Femur (tissue), 1 donor: ENCODE measurements at places on chromosomes 5 and 9.

DNA sequence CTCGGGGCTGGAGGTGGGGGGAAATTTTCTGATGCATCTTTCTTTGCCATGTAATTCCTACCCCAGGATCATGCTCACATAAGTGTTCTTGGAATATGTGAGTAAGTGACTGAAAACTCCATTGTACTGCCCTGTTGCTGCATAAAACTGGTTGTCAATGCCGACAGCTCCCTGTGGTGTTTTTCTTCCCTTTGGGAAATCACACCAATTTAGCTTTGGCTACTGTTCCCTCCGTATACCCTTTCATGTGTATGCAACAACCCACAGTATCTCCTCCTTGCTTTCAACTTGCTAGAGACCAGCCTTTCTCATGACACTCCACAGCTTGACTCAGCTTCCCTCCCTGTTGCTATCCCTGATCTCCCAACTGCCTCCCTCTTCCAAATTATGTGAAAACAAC, 240.6 kb downstream of the TRIM32 start:
- no peak for DNase-seq

- DNase-seq, result peak; percentile 73
Measured at GRCh38 chr5:151126199-151126645, 31.4 kb downstream of the ANXA6 start.

DNA sequence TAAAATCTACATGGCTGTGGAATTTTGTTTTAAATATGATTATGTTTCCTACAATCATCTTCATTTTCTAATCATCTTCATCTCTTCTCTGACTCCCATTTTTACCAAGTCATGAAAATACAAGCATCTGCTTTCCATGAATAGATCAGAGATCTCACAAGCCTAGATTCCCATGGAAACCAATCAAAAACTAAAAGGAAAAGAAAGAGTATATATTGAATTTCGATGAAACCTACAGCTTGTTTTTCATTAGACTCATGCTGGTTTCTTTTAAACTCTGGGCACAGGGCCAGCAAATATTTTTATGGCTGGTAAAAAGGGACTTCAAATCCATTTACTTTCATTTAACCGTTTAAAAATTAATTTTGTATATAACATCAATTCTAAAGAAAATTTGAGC, 51.2 kb downstream of the INVS start:
- peak; percentile 23 for DNase-seq

- no peak for DNase-seq
Measured at GRCh38 chr9:127066060-127066850, 56.2 kb downstream of the ANGPTL2 start.

DNA sequence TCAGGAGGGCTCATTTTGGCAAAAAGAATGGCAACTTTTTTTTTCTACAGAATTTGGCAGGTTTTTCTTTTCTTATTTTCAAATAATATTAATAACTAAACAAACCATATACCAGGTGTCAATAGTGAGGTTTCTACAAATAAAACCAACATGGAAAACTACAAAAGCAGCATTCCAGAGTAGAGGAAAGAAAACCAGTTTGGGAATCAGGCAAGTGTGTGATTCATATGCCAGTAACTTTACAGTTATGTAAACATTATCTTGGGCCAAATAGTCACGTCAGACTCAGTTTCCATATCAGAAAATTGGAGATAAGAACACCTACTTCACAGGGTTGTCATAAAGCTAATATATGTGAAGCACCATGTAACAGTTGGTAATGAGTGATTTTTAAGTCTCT, 51.7 kb downstream of the FBXW11 start:
- no peak for DNase-seq

GRCh38 chr5:36392186-36392585, 90.5 kb upstream of the RANBP3L start:
- DNase-seq, result no peak

DNA sequence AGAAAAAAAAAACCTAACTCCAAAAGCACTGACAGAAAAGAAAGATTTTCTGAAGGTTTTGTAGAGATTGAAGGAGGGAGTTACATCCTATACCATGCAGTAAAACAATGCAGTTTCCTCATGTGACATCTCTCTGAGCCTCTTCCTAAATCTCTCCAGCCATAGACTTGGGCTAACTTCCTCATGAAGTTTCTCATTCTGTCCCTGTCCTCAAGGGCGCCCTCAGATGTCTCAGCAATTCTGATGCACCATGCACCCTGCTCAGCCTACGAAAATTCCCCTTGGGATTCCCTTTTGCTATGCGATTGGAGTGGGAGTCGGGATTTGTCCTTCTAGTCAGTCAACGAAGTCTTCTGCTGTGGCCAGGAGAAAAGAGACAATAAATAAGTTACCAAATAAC, 68.9 kb downstream of the FAT2 start:
- DNase-seq, result no peak

DNA sequence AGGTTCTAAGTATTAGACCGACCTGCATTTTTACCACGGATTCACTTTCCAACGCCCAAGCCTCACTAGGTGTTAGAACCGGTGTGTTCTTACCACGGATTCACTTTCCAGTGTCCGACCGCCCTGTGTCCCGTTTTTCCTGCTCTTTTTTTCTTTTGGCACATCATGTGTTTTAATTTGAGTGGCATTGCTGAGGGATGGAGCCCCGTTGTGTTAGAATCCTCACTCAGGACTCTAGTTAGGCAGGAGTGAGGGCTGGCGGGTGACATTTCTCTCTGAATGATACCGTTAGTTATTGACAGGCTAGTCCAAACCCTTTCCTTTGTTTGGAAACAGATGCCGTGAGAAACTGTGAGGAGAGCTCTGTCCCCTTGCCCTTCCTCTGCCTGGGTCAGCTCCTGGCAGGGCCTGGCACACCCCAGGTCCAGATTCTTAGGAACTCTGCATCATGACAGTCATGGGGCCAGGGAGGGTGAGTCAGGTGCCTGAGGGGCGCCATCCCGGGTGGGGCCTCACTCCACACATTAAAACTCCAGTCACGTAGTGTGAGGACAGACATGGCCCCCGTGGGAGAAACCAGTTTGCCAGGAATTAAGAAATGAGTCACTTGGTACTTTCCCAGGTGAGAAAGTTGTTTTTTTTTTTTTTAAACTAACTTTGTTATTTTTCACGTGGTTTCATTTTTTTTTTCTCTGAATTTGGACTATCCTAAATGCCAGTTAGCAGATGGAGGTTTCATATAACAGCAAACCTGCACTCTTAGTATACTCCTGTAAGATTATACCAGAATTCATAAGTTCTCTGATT, 15.8 kb downstream of the EXOC3 start:
- peak; percentile 13 for DNase-seq

DNA sequence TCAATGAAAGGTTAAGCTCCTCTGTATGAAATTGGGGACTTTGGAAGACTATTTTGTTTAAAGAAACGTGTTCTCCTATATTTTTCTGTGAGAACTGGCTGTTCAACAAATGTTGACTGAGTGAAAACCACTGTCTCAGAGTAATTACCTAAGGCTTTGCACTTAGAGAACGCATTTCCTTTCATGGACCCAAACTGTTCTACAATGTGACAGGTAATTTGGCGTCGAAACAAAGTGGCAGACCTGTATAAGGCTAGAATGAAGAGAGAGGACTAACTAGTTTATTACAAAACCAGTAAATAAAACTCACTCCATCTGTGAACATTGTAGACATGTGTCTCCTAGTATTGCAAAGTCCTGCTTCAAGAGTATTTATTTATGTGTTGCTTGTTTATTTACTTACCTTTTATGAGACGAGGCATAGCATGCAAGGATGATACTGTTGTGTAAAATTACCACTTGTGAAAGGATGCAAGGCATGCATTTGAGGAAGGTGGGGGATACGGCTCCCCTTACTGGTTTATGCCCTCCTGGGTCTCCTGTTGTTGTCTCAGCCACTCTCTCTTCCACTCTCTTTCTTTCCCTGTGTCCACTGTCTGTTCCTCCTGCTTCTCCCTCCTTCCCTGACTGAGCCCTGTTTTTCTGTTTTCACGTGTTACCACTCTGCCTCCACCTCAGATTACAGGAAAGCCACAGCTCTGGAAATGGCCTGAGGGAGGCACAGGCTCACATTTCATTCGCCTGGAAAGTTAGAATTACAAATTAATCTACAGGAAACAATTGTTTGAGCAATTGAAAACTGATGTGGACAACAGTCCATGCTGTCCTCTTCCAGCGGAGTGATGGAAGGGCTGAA, 444.0 kb upstream of the ZNF608 start:
- no peak for DNase-seq

GRCh38 chr5:66959653-66960052, 236.9 kb downstream of the CD180 start:
- no peak for DNase-seq

DNA sequence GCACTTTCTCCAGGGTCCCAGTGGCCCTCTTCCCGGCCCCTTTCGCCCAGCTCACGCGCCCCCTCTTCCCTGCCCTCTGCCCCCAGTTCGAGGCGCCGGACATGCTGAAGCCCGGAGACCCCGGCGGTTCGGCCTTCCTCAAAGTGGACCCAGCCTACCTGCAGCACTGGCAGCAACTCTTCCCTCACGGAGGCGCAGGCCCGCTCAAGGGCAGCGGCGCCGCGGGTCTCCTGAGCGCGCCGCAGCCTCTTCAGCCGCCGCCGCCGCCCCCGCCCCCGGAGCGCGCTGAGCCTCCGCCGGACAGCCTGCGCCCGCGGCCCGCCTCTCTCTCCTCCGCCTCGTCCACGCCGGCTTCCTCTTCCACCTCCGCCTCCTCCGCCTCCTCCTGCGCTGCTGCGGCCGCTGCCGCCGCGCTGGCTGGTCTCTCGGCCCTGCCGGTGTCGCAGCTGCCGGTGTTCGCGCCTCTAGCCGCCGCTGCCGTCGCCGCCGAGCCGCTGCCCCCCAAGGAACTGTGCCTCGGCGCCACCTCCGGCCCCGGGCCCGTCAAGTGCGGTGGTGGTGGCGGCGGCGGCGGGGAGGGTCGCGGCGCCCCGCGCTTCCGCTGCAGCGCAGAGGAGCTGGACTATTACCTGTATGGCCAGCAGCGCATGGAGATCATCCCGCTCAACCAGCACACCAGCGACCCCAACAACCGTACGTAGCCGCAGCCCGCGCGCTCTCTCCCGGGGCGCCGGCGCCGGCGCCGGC, 1.0 kb downstream of the PRDM6 start:
- peak; percentile 63 for DNase-seq

DNA sequence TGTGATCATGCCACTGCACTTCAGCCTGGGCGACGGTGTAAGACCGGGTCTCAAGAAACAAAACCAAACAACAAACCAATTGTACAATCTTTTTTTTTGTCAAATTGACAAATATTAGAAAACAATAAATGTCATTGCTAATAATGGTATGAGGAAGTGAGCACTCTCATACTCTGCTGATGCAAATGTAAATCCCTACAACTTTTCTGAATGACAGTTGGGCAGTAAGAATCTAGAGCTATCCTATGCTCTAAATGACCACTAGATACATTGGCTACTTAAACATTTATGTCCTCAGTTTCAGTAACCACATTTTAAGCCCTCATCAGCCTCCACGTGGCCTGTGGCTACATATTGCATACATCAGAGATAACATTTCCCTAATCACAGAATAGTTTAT, 256.2 kb downstream of the FER start:
- DNase-seq, result no peak

GRCh38 chr5:179195561-179196404, 135.6 kb downstream of the ZNF354C start:
- no peak for DNase-seq

GRCh38 chr5:86917117-86917579, 299.4 kb downstream of the COX7C start:
- peak; percentile 20 for DNase-seq

DNA sequence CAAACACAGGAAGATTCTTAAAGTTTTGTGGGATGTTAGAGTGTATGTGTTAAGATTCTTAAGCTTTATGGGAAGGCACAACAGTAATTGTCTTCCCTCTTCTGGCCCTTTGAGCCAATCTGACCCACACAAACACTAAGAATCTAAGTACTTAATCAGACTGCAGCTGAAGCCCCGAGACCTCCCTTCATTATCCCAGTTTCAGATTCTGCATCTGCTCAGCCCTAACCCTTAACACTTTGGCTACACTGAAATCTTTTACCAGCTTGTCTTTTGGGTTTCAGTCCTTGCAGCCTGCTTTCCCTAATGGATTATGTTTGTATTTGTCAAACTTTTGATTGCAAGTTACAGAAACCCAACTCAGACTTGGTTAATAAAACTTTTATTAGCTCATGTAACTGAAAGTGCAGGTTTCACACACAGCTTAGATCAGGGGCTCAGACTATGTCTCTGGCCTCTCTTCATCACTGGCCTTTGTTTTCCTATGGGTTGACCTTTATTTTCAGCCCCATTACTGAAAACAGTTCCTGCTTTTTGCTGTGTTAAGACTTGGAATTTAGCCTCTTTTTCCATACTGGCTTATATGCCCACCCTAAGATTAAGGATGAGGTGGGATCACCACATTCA, 71.5 kb downstream of the COX7C start:
- DNase-seq, result no peak

- DNase-seq, result no peak
Measured at GRCh38 chr9:85742597-85742936, 813 bp upstream of the AGTPBP1 start.

DNA sequence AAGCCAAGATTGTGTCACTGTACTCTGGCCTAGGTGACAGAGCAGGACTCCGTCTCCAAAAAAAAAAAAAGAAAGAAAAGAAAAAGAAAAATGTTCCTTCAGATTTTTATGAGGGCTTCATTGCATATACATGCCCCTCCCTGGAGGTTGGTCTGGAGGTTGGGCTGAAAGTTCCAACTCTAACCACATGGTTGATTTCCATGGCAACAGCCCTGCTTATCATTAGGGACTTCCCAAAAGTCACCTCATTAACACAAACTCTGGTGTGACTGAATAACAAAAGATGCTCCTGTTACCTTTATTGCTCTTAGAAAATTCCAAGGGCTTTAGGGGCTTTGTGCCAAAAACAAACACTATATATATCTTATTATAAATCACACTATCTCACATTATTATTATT, 113.8 kb downstream of the TMC1 start:
- no peak for DNase-seq

GRCh38 chr9:94758880-94759279, 32.4 kb downstream of the AOPEP start:
- DNase-seq, result no peak

GRCh38 chr9:73269430-73270101, 117.9 kb downstream of the ANXA1 start:
- no peak for DNase-seq

DNA sequence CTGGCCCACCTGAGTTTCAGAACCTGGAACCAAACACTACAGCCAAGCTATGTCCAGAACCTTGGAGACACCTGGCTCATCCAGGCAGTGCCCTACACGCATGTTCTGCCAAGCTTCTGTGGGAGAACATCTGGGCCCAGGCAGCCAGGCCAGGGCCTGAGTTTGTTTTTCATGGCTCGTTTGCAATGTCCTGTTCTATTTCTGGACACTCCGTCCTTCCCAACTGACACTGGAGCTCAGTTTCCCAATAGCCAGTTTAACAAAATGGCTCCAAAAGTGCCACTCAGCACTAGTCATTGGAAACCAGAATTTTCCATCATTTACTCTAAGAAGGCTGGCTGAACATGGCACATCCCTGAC, 38.6 kb downstream of the SH3RF2 start:
- DNase-seq, result no peak

- no peak for DNase-seq
Measured at GRCh38 chr5:59449905-59450644, 443.5 kb downstream of the PDE4D start.
